ENCODE measurements at places on chromosomes 11 and 22.

GRCh38 chr11:83695046-83695445 is 408.9 kb upstream of the CCDC90B start:
- no peak for DNase-seq

DNA sequence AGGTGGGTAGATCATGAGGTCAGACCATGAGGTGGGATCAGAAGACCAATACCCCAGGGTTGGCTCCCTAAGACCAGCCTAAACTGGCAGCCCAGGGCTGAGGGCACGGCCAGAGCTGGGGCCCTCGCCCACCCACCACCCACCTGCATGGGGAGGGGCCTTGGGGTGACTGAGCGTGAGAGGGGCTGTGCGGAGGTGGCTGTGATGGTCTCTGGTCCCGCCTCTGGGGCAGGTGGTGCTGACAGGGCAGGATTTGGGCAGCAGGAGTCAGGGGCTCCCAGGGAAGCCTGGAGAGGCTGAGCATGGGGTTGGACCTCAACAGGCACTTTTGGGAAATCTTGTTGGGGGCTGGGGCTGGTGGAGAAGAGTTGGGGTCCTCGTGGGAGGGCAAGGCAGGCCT is 39.8 kb upstream of the MUC5AC start:
- no peak for DNase-seq

GRCh38 chr11:19848219-19848618 is 135.6 kb downstream of the NAV2 start:
- DNase-seq, result no peak

DNA sequence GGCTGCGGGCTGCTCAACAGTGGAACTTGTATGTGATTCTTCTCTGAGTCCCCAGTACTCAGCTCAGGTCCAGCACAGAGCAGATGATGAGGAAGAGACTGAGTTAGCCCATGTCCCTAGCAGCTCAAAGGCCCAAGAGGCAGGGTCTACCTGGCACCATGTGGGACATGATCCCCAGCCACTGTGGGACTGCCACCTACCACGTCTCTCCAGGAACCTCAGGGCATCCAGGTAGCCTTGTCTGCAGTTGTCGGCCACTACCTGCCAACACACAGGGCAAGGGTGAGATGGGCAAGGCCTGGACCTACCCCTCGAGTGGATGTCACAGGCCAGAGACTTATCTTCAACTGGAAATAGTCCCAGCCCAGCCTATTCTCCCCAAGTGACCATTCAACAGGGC is 4.4 kb downstream of the PNPLA5 start:
- no peak for DNase-seq

DNA sequence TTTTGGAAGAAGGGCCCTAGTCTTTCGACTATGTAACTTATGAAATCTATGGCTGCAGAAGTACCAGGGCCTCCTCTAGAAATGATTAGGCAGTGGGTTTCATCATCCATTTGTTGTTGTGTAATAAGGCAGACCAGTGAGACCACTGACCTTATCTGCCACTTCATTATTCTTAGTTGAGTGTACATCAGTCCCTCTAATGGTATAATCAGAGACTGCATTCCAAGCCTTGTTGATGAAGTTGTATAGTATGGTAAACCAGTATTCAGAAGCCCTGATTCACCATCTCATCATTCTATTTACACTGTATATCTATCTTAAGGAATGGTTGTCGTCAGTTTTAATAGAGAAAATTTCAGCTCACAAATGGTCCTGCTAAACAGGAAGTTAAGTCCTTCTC is 32.2 kb upstream of the GRIA4 start:
- peak; percentile 2 for DNase-seq

DNA sequence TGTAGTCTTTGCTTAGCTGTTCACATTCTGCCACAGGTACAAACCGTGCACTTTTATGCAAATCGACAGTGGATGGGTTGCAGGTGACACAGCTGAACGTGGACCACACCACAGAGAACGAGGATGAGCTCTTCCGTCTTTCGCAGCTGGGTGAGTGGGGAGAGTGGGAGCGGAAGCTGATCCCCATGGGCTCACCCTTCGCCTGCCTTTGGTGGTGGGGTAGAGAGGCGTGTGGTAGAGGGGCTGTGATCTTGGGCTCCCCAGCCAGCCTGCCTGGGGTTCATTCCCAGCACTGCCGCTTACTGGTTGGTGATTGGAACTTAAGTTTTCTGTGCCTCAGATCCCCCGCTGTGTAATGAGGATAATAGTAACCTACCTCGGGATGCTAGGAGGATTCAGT is 19.1 kb downstream of the TAB1 start:
- no peak for DNase-seq

DNA sequence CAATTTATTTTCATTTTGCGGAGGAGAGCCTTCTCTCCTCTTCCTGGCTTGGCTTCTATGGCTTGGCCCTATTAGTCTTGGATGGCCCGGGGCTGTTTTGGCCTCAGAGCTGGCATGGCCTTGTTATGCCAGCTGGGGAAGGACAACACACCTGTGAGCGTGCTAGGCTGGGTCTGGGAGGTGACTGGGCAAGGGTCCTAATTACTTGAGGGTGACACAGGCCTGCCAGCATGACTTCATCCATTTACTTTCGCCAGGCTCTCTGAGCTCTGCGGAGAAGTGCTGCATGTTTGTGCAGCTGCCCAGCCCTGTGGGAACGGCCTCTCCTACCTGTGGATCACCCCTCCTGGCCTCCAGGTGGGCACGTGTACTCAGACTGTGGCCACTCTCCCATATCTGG is 153.6 kb downstream of the SNX19 start:
- no peak for DNase-seq

- DNase-seq, result peak; percentile 62
These were observed 28.8 kb downstream of the KIAA0930 start for GRCh38 chr22:45211848-45212247.

DNA sequence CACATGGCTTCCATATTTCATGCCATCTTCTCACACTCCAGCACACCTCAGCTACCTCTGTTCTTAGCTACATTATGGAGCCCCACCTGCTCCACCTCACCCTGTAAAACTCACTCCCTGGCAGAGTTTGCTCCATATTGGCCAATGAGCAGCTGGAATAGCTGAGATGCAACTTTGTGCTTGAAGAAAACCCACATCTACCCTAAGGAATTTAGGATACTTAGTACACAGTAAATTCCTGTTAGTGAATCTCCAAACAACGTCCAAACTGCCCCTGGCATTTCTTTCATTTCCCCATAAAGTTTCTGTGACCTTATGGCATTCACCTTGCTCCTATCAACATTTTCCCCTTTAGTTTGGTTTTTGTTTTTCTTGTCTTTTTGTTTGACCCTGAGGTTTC is 2.2 kb upstream of the VWCE start:
- DNase-seq, result no peak

- peak; percentile 20 for DNase-seq
These were observed 107.8 kb downstream of the CD44 start for GRCh38 chr11:35246745-35247144.

DNA sequence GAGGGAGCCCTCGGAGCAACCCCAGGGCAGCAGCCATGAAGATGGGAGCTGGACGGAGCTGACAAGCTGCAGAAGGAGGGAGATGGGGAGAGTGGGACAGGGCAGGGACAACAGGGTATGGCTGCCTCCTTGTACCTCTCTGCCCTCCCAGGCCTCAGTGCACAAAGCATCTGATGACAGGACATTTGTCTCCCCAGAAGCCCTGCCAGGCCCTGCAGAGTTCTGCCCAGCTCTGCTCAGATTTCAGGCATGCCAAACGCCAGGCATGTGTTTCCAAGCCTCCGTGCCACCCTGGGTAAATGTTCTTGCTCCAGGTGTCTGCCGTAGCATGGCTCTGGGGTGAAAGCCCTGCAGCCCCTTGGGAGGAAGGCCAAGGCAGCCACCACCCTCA is 1.1 kb upstream of the IFITM10 start:
- DNase-seq, result no peak

DNA sequence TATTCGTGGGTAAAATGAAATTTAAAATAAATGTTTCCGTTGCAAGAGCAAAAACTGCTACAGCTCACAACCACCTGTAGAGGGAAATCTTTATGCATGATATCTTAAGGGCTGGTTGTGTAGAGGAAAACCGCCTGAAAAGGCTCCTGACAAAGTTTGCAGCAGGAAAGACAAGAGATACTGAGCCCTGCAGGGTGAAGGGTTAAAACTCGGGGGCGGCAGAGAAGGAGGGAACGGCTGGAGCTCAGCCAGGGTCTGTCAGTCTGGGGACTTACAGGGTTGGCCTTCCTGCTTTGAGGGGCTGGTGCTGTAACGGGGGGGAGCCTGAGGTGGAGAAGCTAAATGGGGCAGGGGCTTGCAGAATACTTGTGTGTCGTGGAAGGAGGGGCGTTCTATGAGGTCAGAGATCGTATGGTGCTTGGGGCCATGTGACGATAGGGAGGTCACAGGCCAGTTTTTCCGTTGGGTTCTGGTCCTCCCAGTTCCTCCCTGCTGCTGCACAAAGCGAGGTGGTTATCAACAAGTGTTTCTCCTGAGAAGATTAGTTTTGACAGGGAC is 122.9 kb upstream of the HSD17B12 start:
- DNase-seq, result no peak

GRCh38 chr11:32428665-32429303 is 6.6 kb downstream of the WT1 start:
- no peak for DNase-seq

DNA sequence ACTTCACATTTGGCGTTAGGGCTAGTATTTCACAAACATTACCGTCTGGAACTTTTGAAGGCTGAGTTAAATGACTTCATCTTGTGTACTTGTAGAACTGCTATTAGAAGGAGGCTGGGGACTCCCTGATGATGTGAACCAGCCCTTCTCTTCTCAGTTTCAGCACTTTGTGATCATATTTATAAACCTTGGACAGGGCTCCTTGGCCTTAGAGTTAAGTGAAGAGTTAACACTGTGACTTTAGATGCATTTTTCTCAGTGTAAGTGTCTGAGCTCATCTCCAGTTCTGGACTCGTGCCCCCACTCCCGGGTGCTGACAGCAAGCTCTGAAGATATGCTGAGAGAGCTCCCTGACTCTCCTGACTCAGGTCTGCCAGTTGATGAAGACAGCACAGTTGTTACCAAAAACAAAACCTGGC is 8.4 kb downstream of the MIAT start:
- peak; percentile 12 for DNase-seq

DNA sequence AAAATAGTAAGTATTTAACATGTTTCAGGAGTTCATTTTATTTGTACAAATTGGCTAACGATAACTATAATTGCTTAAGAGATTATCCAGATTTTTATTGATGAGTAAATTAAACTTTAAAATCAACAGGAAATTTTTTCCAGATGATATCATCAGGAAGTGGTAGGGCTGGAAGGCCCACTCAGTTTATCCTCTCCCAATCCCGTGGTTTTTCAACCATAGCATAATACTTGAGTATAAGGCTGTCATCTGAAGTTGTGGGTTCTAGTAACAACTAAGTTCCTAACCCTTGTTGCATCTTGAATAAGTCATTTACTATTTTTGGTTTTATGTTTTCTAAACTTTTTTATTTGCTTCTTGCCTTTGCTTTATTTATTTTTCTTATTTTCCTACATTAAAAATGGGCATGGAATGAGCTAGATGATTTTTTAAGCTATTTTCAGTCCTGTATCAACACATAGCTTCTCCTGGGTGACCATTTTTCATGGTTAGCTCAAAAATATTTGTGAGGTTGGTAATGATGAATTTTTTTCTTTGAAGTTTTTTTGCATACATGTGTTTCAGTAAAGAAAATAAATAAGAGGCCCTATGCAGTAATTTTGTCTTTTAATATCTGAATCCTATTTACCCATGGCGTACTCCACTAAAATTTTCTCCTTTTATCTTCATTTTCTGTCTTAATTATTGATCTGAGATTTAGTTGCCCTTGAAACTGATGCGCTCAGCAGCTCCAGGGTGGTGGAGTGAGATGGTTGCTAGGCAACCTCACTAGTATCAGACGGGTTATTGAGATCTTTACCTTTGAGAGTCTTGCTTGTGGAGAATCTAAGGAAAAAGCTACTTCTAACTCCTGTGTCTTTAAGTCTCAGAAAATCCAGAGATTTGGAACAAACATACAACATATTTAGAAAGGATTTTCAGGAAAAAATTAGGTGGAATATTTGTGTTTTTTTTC is 452.0 kb upstream of the CCDC179 start:
- DNase-seq, result no peak

GRCh38 chr22:29503811-29504372 is 23.9 kb downstream of the NEFH start:
- DNase-seq, result peak; percentile 70

DNA sequence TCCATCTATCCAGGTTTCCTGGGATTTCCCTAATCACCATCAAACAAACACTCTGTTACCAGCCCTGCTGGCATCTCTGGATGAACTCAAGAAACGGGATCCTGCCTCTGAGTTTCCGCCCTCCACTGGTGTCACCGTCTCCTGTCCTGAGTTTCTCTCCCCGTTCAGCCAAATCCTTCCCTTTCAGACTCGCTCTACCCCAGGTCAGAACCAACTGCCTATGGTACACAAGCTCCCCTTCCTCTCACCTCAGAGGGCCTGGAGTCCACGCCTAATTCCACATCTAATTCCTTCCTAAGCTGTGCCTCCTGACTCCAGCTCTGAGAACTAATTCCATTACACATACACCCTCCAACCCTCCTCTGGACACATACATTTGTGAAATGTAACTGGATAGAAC is 96.1 kb downstream of the SHANK2 start:
- DNase-seq, result no peak

DNA sequence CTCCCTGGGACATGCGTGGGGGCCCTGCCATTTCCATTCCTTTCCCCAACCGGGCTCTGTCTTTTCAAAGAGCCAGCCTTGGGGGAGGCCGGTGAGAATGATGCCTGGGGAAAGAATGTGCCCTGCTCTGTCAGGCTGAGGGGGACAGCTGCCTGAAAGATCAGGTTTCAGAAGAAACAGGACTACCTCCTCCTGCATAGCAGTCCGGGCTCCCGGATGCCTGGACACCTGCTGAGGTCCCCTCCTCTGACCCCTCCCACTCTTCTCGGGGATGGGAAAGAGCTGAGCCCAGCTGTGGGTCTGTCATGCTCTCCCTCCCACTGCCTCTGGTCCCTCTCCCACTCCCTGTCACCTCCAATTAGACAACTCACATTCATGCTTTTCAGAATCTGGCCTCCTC is 41.8 kb upstream of the CDON start:
- no peak for DNase-seq

GRCh38 chr11:124737638-124738305 is 2.0 kb upstream of the NRGN start:
- DNase-seq, result no peak

GRCh38 chr22:22003233-22003632 is 20.6 kb upstream of the TOP3B start:
- no peak for DNase-seq

GRCh38 chr11:61171907-61172306 is 10.7 kb upstream of the VPS37C start:
- no peak for DNase-seq
